NCI-H774 (cell line): ENCODE measurements at places on chromosomes 6 and 20.
A peak's percentile ranks its signal among the peaks of the same experiment; 100 is the strongest.

DNA sequence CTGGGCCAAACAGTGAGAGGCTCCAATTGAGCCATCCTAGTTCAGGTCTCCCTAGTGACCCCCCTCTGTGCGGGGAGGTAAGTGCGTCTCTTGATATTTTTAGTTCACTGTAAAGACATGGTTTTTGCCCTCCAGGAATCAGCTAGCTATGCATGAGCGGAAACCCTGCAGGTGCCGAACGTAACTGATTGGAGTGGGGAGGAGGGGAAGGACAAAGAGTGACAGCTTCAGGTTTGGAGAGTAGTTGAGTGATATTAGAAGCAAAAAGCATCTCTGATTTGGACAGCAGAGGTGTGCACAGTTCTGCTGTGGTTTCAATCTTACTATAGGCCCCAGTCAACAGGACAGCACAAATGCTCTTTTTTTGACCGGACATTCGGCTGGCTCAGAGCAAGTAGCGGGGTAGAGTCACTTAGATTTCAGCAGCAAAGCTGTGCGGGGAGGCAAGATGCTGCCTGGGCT is 31.8 kb downstream of the TBC1D7 start:
- no peak for DNase-seq

- no peak for DNase-seq
Measured at GRCh38 chr6:162750776-162751175, 23.0 kb downstream of the PACRG start.

- DNase-seq: no peak
Measured at GRCh38 chr20:38369389-38369788, 23.1 kb downstream of the LBP start.

DNA sequence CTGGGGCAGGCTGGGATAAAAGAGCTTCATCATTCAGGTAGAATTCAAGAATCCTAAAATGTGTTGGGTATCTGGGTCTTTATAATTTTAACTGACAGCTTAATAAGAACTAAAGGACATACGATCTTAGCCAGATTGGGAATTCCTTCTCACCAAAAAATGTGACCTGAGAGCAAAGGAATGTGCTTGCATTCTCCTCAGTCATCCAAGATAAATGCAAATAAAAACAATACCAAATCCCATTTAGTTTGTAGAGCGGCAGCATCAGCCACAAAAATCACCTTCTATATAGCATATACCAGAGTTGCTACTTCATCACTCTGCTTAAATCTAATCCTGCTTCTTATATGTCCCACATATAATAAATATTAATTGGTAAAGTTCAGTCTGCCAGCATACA is 16.9 kb downstream of the USP49 start:
- DNase-seq: no peak

- DNase-seq: no peak
Measured at GRCh38 chr6:28211840-28212509, 13.1 kb upstream of the ZSCAN9 start.

GRCh38 chr20:23188377-23189169 is 102.4 kb upstream of the CD93 start:
- DNase-seq: no peak

GRCh38 chr6:122028933-122029522 is 370.4 kb upstream of the HSF2 start:
- DNase-seq: no peak

DNA sequence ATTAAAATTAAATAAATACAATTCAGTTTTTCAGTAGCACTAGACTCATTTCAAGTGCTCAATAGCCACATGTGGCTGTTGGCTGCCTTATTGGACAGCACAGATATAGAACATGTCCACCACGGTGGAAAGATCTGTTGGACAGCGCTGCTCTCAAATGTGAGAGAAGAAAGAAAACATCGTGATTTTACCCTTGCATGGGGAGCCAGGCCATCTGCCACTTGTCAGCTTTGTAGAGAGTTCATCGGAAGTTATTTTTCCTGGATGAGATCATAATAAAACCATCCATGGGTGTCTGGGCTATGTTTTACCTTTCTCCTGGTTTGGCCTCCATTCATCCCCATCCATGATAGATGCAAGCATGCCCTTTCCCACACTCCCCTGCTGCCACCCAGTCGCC is 5.8 kb upstream of the KIF3B start:
- no peak for DNase-seq

- no peak for DNase-seq
Measured at GRCh38 chr6:158077676-158078075, 90.4 kb downstream of the SERAC1 start.

- no peak for DNase-seq
Measured at GRCh38 chr6:114556846-114557488, 214.1 kb upstream of the HS3ST5 start.

DNA sequence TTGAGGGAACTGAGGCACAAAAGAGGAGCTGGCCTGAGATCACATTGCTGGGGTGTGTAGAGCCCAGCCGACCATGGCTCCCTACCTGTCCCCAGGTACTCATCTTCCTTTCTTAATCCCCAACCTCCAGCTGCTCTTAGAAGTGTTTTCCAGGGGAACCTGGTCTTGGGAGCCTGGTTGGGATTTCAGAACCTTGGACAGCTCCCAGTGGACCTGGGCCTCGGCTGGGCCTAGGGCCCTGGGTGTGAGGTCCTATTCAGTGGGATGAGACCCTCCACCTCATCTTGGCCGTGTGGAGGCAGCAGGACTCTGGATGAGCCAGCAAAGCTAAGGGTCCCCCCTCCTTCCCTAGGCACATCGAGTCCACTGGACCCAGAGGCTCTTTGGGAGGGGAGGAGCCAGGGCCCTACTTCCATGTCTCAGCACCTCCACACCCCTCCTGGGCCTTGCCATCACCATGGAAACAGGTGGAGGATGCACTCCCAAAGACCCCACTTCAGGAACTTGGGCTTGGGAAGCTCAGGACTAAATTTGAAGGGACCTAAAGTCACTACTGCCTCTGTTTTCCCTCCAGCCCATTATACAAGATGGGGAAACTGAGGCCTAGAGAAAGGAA is 38.5 kb downstream of the DLGAP4 start:
- DNase-seq: no peak

GRCh38 chr6:119768201-119768600 is 418.6 kb upstream of the MAN1A1 start:
- DNase-seq: no peak

- no peak for DNase-seq
Measured at GRCh38 chr20:44703183-44703925, 11.8 kb upstream of the CCN5 start.

DNA sequence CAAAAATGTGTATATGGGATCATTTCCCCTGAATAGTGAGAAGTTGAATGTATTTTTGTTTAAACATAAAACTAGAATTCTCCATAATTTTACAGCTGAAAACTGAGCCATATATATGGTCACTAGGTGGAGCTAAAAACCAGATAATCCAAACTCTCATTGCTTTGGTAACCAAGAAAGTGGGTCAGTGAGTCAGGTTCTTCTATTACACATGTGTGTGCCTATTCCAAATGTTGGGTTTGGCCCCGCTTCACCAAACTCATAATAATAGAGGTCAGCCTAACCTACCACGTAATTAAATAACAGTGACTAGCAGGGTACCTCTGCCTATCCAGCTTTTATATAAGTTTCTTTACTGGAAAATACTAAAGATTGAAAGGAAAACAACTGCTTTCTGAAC is 19.3 kb upstream of the RNGTT start:
- peak; percentile 81 for DNase-seq

GRCh38 chr6:42104095-42104803 is 38.2 kb downstream of the C6orf132 start:
- DNase-seq: no peak

GRCh38 chr6:33185190-33185589 is 7.1 kb downstream of the COL11A2 start:
- DNase-seq: no peak

- no peak for DNase-seq
Measured at GRCh38 chr6:119760046-119760445, 410.5 kb upstream of the MAN1A1 start.

DNA sequence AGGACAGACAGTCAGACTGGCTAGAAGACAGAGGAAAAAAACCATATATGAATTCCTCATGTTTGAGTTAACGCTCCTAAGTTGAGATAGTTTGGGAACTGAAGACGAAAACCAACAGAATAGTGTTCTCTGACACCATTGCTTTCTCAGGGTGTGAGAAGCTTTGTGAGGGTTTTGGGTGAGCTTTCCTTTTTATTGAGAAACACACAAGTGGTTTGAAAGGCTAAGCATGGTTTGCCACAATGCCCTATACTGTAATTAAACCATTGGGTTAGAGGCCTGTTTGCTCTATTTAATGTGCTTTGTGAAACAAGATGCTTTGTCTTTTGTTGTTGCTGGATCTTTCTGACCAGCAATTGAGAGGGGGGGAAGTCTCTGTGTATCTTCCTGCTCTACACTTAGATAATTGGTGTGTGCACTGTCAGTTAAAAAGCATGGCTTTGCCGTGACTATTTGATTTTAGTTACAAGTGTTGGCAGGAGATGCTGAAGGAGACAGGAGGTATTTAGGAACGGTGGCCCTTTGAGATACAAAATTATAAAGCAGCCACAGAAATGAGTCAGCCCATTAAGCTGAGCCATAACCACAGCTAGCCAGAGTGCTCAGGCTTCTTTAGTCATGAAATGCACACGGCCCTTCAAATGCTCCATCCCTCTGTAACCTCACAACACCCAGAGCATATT is 273.0 kb upstream of the PREP start:
- DNase-seq: peak; percentile 90

DNA sequence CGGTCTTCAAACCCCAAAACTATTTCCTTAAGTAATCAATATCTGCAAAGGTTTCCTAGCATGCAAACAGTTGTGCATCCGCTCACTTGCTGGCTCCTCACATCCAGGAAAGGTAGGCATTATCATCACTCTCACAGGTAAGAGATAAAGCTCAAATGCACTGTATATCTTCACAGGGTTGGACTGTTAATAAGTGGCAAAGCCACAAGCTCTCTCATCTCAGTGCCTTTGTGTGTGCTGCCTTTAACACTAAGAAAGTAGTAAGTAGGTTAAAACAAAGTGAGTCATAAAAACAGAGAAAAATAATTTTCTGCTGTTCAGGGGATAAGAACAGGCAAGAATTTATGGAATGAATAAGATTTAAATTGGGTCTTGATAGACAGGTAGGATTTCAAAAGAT is 21.3 kb downstream of the MAN1A1 start:
- no peak for DNase-seq

DNA sequence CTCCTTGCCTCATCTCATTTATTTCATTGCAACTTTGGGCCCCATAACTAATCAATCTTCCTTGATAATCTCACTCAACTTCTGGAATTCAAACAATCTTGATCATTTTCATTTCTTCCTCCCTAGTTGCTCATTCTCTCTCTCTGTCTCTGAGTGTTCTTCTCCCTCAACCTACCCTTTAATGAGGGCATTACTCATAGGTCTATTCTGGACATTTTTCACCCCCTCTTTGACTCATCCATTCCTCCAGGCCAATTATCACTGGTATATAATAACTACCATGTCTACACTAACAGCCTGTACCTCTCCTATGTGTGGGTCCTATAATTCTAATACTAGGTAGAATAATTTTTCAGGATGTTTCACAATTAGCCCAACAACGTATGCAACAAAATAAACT is 78.8 kb downstream of the COL21A1 start:
- DNase-seq: no peak

DNA sequence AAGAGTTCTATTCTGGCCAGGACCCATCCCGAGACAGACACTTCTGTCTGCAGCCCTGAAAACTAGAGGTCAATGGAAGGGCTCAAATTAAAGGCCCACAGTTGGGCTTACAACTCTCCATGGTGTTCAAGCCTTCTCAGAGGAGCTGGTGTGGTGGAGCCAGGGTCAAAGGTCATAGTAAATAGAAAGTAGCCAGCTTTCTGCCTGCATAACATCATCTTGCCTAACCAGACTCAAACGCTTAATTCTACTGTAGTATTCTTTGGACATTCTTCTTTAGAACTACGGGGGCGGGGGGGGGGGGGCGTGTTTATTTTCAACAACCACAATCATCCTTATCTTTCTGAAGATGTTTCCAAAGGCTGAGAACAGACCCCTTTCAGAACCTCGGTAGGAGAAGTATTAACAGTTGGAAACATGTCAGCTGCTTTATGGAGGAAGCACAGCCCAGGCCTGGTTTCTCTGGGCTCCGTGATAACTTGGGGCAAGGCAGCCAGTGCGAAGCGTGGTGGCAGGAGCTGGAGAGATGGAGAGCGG is 1.5 kb upstream of the RREB1 start:
- DNase-seq: no peak

GRCh38 chr20:24289737-24290481 is 179.5 kb upstream of the SYNDIG1 start:
- DNase-seq: no peak

DNA sequence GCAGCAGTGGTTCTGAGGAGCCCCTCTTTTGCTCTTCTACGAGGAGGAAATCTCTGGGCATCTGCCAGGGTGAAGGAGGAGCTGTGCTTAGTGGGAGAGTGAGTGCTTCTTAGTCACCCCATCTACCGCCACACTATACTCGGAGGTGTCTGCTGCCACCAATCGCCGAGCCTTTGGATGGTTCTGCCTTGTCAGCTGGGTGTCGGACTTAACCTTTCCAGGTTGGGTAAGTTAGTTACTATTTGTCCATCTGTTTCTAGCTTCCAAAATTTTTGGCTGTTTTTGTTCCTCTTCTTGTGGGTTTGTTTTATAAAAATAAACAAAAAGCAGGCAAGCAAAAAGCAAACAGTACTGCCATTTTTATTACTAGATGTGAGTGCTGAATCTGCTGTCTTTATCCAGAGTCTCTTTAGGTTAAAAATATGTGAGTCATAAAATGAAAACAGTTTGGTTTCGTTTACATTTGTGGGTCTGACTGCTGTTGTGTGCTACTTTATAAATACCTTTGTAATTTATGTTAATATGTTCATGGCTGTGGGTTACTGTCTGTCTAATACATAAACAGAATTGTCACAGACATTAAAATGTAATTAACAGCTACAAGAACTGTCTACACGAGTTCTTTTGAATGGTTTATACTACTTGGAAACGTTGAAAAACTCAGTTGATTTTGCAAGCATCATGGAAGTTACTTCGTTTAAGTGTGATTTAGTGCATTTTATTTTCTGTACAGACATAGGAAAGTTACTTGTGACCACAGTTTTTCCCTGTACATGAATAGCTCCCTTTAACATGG is 89.2 kb downstream of the ARID1B start:
- DNase-seq: no peak

DNA sequence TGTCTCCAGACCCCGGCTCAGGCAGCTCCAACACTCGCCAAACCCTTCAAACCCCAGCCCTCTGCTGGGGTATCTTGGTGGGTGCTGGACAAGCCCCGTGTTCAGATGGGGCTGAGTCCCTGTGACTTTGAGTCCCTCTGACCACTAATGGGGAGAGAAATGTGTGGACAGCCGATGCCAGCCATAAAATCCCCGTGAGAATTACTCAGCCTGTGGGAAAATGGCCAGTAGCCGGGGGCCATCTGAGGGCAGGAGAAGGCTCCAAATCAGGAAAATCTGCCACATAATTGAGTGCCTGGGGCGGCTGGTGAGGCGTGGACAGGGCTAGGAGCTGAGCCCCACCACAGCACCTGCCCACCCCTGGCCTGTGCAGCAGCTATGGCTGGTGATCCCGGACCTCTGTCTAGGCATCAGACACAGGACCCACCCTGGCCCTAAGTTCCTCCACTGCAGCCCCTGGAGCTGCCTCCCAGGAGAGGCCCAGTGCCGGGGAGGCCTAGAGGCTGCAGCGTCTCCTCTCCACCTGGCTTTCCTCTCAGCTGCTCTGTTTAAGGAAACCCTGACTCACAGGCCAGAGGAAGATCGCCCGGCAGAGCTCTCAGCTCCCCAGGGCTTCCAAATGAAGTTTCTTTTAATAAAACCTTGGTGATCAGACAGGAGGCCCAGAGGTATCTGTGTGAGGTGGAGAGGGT is 53.7 kb upstream of the SLCO4A1 start:
- DNase-seq: no peak
